ENCODE measurements at places on chromosomes 2 and 18. TPM values are rescaled to one million over a fixed set of nuclear protein-coding genes. Genes with fewer than 3 reads are reported as not detected.
A peak's percentile ranks its signal among the peaks of the same experiment; 100 is the strongest.

- DNase-seq = no peak
Measured at GRCh38 chr18:24212939-24213338, 74.1 kb downstream of the CABYR start.

GRCh38 chr2:7497178-7497577, 580.0 kb downstream of the RNF144A start:
- no peak for DNase-seq

DNA sequence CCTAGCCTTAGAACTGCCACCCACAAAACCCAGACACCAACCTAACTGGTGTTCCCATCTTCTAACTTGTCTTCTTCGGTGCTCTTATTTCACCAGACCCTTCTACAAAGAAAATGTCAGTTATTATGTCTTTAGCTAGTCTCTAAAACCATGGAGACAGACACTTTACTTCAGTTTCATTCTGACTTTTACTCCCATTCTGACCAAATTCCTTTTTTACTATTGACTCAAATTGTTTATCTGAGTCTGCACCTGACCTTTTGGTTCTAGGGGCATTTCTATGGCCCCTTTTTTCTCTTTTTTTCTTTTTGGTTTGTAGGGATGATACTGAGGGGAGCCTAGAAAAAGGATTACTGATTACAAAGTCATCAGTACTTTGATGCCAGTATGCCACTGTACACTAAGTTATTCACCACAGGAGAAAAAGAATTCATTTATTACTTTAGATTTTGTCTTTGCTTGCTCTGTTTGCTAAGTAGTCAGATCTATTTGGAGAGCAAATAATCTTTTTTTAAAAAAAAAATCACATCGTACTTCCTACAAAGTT, 6.8 kb upstream of the SLC1A4 start:
- DNase-seq = no peak

- peak; percentile 83 for DNase-seq
Measured at GRCh38 chr2:172674034-172674967, 61.3 kb upstream of the RAPGEF4 start.

GRCh38 chr18:35137632-35138031, 96.4 kb downstream of the MAPRE2 start:
- no peak for DNase-seq

DNA sequence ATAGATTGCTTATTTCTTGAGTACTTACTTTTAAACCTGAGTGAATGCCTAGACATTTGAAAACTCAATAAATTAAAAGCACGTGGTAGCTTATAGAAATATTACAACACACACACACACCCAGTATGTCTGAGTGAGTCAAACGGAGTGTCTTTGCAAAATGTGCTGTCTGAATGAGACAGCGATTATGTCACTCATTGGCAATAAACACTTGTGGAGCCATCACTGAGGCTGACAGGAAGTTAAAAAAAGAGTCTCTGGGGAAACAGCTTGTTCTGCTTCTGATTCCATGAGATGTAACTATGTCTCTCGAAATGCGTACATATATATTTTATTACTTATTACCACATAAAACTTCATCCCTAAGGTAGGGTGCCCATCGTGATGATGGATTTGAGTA, 22.3 kb upstream of the VPS4B start:
- DNase-seq = no peak

DNA sequence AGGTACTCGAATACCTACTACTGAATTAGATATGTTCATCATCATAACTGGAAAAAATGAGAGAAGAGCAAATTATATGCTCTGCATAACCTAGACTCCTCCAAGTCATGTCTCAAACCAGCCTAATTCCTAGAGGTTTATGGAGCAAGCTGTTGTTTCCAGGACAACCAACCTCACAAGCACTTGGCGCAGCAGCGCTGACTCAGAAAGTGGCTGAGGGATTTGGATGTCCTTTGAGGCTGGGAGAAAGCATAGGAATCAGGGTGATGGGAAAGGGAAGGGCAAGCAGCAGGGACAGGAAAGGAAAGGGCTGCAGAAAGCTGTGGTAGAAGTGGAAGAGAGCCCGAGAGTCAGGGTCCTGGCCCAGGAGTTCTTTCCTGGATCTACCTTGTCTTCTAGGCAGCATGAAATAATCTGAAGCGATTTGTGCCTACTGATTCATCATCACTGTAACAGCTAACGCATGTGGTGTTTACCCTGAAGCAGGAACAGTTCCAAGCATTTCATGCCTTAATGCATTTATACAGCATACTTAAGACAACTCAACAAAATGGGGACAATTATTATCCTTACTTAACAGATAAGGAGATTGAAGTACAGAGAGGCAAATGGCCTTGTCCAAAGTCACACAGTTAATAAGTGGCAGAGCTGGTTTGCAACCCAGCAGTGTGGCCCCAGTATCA, 3.7 kb downstream of the PLEK start:
- peak; percentile 75 for DNase-seq

DNA sequence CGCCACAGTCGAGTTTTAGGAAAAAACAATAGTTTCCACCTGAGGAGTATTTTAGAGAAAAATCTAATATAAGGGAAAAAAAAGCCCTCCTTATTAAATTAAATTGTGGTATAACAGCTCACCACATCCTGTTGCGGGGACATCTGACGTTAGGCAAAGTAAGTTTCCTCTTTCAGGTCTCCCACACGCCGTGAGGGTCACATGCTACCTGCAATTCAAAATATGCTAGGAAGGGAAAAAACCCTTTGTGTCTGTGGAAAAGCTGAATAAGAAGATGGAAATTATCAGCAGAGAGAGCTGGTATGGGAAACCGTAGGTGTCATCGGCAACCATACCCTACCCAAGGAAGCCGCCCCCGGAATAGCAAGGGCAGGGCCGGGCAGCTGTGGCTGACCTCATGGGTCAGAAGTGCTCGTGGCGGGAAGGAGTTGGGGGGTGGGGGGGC, 128.0 kb downstream of the NFATC1 start:
- no peak for DNase-seq

- peak; percentile 67 for DNase-seq
Measured at GRCh38 chr18:79693561-79694205, 14.1 kb downstream of the CTDP1 start.

GRCh38 chr18:56097621-56098020, 509.6 kb upstream of the TCF4 start:
- no peak for DNase-seq

- no peak for DNase-seq
Measured at GRCh38 chr2:162925595-162925994, 87.0 kb upstream of the KCNH7 start.

- DNase-seq = no peak
Measured at GRCh38 chr2:147945660-147946059, 74.9 kb downstream of the ORC4 start.

- DNase-seq = no peak
Measured at GRCh38 chr2:85002534-85002933, 31.6 kb downstream of the KCMF1 start.

- no peak for DNase-seq
Measured at GRCh38 chr2:193253014-193253530, 1058.3 kb upstream of the TMEFF2 start.

DNA sequence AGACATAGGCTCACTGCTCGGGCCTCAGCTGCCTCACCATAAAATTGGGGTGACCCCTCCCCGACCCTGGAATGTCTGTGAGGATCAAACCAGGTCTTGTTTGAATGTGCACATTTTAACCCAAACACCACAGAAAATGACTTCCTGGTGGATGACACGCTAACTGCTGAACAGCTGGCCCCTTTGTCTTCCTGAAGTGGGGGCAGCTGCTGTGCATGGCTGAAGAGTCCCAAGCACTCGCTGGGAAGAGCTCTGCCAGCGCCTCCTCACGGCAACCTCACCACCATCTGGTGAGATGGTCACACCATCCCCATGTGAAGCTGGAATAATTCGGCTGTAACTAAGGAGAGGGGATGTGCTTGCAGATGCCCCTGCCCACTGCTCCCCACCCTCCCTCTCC, 34.0 kb downstream of the AQP12A start:
- DNase-seq = no peak

DNA sequence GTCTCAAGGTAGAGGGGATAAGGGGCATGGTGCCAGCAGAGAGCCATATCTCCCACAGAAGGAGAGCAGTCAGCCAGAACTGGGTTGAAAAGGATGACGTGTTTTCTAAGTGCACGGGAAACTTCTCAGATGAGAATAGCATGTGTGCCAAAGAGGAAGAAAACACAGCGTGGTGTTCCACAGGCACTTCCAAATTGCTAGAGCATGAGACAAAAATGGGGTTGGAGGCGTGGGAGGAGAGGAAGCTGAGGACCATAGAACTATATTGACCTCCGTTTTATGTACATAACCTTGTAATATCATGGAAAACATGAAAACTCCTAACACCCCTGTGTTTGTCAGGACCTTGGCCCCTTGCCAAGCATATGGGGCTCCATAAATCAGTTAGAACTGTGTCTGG, 682.7 kb upstream of the RAB6C start:
- no peak for DNase-seq

GRCh38 chr2:54388076-54388475, 68.1 kb upstream of the SPTBN1 start:
- no peak for DNase-seq

DNA sequence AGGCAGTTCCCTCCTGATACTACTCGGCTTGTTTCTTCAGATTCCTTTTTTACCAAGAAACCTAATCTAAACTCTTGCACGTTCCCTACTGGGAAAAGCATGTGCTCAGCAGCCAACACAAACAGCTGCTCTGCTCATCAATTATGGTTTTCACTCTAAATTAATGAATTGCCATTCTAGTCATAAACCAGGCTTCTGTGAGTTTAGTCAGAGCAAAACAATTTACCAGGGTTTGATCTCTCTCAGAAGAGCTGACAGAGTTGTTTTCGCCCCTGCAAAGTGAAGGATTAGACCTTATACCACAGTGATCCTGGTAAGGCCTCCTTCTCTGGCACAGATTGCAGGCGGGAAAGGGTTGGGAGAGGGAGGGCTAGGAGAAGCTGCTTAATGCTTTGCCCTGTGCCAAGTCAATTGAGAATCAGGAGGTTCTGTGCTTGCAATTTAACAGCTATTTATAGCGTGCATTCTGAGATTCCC, 57.2 kb downstream of the REEP1 start:
- DNase-seq = no peak

GRCh38 chr2:167132066-167132465, 243.8 kb downstream of the XIRP2 start:
- DNase-seq = no peak

GRCh38 chr18:10405816-10406663, 48.4 kb upstream of the APCDD1 start:
- no peak for DNase-seq

- DNase-seq = no peak
Measured at GRCh38 chr18:24054130-24054529, 39.6 kb downstream of the TTC39C start.

- no peak for DNase-seq
Measured at GRCh38 chr2:238518172-238518820, 91.6 kb downstream of the ASB1 start.

- DNase-seq = no peak
Measured at GRCh38 chr2:84441036-84441435, 18.0 kb downstream of the SUCLG1 start.

DNA sequence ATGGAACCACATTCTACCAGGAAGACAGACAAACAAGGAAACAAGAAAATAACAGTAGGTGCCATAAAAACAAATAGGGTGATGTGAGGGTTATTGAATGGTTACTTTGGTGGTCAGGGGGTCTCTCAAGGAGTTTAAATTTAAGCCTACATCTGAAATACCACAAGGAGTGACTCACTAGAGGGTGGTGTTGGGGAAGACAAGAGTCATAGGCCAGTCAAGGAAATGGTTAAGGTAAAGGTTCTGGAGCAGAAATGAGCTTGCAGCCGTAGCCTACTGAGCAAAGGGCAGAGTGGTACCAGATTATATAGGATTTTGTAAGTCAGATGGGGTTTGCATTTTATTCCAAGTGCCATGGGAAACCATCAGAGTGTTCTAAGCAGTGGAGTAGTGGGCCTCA, 135.6 kb upstream of the DAPL1 start:
- DNase-seq = no peak

DNA sequence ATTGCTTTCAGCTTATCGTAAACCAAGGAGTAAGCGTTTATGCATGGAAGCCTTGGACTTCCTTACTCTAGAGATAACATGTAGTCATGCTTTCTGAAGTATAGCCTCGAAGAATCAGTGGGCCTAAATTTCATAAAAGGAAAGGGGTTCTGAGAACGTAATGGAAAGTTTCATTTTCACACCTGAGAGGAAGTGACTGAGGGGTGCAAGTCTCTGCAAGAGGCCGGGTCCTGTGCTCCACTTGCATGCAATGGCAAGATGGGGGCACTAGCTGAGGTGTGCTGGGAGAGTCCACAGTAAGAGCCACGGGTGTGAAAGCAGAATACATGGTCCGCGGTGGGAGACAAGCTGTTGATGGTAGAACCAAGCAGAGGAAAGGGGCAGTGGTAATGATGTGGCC, 36.5 kb upstream of the C1D start:
- DNase-seq = no peak

GRCh38 chr2:138503652-138504051, 2.1 kb downstream of the SPOPL start:
- no peak for DNase-seq

DNA sequence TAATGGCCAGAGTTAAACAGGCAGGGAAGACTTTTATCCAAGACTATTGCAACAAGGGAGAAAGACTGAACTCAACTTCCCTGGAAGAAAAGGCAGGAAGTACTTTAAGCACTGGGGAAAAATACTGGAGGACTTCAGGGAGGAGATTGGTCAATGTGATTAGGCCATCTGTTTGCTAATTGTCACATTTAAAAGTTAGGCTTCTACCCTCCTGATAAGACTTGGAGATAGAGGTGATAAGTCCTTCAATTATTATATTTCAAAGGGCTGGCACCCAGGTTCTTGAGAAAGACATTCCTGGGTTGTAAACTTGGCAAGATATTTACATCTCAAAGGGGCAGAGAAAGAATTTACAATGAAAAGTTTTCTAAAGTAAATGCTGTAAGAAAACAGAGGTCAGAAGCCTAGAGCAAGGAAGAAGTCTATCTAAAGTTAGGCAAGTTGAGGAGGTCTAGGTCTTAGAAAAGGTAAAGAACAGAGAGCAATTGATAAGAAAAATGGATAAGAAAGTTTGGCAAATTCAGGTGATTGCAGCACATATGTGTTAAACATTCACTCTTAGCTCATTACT, 48.4 kb downstream of the DTNA start:
- DNase-seq = no peak

DNA sequence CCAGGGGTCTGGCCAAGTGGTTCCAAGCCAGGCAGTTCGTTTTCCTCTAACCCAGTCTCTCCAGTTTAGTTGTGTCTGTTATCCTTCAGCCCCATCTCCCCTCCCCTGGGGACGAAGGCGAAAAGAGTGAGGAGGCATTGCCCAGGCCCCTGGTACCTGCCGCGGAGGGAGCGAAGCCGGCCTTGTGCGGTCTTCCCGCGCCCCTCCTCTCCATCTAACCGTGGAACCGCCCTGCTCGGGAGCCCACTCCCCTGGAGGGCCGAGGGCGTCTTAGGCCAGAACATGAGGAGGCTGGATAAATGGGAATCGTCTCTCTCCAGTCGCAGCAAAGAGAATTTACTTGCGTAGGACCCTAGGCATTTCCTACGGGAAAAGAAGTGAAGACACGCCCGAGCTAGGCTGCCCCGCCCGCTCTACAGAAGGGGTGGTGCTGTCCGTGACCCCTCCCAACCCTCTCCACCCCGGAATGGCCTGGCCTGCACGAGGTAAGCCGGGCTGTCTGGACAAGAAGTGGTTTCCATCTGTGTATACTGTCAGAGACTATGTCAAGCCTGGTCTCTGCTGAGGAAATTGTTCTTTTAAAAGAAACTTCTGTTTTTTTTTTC, 156.2 kb downstream of the MIB1 start:
- no peak for DNase-seq

The TTLL4 gene
- 28.8 TPM for polyA plus RNA-seq

The SERPINB3 gene
- 0.51 TPM for polyA plus RNA-seq

The LTBP1 gene
- 107 TPM for polyA plus RNA-seq

The RESP18 gene
- polyA plus RNA-seq = not detected

The PIGN gene
- polyA plus RNA-seq = 8.3 TPM

The NCKAP5 gene
- not detected for polyA plus RNA-seq

The AOX1 gene
- polyA plus RNA-seq = 7.6 TPM

The CXCR4 gene
- polyA plus RNA-seq = 9.8 TPM
